Activated CD4-positive, alpha-beta T cell treated with anti-CD3 and anti-CD28 coated beads, Interleukin-2, Interleukin-4, amounts not matched to agents 100 ng/mL and 50 ng/mL, durations not matched to agents 16 hours and 8 hours (primary cell): ENCODE measurements at places on chromosomes 2 and 18.

GRCh38 chr2:64017811-64018700 is 1.2 kb downstream of the VPS54 start:
- DNase-seq, result peak; percentile 36

DNA sequence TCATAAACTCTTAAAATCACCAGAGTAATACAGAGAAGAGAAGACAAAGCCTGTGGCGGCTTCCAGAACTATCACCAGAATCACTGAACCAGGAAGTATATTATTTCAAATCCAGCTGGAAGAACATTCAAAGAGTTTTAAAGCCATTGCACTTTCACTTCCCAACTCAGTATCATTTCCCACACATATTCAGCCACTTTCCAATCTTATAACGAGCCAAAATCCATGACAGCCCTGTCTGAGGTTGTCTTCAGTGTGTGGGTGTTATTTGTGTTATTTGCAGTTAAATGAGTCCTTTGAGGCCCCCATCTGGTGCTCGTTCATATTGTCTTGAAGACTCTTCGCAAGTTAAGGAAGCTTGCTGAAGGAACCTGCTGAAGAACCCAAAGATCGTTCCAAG is 559.9 kb downstream of the TSN start:
- DNase-seq, result no peak

GRCh38 chr2:128727404-128727803 is 408.7 kb upstream of the HS6ST1 start:
- DNase-seq, result peak; percentile 22

DNA sequence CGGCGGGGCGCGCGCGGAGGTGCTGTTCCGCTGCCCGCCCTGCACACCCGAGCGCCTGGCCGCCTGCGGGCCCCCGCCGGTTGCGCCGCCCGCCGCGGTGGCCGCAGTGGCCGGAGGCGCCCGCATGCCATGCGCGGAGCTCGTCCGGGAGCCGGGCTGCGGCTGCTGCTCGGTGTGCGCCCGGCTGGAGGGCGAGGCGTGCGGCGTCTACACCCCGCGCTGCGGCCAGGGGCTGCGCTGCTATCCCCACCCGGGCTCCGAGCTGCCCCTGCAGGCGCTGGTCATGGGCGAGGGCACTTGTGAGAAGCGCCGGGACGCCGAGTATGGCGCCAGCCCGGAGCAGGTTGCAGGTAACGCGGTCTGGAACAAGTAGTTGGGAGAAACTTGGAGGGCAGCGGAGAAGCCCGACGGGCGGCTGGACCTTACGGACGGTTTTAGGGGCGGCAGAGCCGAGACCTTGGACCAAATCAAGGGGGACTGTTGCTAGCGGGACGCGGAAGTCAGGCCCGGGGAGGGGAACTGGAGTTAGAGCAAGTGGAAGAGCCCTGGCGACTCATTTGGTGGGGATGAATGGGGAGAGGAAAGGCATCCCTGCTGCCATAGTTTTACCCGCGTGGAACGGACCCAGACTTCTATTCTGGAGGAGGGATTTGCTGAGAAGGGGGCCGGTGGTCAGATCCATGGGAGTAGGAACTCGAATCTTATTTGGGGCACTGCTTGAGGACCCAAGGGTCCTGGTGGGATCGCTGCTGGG is 573 bp downstream of the IGFBP2 start:
- no peak for DNase-seq

DNA sequence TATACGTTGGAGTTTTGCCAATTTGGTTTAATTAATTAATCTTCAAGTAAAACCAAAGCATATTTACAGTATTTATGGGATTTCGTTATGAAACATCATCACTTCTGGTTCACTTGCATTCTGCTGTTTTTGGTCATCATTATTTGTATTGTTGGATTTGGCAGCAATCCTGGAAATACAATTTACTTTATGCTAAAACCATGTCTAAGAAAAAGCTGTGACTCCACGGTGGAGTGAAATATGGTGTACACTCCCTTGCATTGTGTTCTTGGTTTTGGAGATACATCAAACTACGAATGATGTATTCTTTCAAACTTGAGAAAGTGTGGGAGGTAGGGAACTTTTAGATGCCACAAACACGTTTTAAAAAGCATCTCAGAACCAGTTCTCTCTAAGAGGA is 106.4 kb downstream of the CTAGE1 start:
- no peak for DNase-seq

DNA sequence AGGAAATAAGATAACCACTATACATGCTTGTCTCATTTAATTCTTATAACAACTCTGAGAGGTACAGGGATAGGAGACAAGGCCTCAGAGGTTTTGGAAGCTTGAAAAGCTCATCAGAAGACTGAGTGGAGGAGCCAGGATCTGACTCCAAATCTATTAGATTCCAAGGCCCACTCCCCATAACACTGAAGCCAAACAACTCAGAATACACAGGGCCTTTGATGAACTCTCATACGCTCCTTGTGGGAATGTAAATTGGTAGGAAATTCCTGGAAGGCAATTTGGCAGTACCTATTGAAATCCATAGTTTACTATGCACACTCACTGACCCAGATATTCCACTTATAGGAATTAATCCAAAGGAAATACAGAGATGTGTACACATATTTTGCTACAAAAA is 27.9 kb downstream of the WIPF1 start:
- no peak for DNase-seq

DNA sequence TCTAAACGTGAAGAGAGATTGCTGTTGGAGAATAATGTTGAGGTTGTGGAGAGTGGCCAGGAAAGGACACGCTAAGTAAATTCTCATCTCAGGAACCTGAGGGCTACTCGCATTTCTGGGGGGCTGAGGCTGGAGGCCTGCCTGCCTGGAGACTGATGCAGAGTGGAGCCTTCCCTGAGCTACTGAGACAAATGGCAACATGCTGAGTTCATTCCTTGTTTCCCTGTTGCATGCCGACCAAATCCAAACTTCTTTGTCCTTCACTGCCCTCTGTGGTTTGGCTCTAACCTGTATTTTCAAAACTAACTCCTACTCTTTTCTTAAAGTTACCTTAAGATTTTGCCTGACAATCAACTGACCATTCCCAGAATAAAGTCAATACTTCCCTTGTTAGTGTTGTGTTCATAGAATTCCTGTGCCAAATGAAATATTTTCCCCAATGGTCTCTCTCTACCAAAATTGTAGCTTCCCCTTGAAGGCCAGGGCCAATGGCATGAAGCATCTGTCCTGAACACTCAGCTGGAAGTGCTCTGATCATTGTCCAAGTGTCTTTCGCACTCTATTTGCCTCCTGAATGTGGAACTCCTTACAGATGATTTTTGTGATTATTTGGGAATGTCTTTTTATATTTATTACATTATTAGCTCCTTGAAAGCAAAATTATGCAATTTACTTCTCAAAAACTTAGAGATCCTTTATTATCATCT is 1085.6 kb downstream of the SOCS6 start:
- DNase-seq, result no peak

GRCh38 chr2:102481931-102482330 is 8.9 kb downstream of the SLC9A4 start:
- DNase-seq, result no peak

DNA sequence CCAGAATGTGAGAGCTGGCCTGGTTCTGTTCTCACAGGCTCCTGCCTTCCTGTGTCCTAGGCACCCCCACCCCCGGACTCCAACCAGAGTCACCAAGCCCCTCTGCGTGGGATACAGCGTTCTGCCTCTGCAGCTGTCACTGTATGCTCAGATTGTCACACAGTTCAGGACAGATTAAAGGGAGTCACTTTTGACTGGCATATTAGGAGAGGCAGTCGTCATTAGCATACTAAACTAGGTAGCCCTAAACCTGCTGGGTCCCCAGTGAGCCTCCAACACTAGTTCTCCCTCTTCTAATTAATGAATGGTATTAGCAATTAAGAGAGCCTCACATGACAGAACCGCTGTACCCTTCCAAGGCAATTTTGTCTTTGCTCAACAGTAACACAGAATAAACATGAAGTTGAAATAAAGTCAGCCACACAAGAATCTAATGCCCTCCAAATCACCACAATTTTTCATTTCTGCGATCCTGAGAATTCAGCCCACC is 340.2 kb downstream of the CMPK2 start:
- no peak for DNase-seq

DNA sequence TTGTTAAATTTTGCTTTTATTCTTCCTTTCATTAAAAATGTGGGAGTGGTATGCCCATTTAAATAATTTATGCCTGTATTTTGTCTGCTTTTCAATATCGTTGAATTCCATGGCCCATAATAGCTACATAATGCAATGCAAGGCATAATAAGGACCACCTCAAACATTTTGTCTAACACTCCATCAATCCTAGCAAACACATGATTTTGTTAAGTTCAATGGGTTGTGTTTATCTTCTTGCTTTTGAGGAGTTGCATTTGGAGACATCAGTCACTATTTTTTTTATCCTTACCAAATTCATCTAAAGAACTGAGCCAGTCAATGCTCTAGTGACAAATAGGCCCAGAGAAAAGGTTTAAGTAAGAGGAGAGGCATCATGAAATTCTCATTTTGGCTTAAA is 145.5 kb downstream of the ZNF385B start:
- DNase-seq, result no peak

- no peak for DNase-seq
Measured at GRCh38 chr2:240407090-240407489, 28.4 kb upstream of the GPC1 start.

DNA sequence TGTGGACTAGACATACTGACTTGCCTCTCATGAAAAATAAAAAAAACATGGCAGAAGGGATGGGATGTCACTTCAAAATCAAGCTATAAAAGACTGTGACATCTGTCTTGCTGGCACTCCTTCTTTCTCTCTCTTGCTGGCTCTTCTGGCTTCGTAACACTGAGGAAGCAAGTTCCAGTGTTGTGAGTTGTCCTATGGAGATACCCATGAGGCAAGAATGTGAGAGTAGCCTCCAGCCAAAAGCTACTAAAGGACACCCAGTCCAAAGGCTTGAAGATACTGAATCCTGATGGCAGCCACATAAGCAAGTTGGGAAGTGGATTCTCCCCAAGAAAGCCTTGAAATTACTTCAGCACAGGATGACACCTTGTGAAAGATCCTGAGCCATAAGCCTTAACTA is 376.1 kb upstream of the TMEFF2 start:
- no peak for DNase-seq

GRCh38 chr2:86416146-86416545 is 25.0 kb upstream of the KDM3A start:
- DNase-seq, result no peak

DNA sequence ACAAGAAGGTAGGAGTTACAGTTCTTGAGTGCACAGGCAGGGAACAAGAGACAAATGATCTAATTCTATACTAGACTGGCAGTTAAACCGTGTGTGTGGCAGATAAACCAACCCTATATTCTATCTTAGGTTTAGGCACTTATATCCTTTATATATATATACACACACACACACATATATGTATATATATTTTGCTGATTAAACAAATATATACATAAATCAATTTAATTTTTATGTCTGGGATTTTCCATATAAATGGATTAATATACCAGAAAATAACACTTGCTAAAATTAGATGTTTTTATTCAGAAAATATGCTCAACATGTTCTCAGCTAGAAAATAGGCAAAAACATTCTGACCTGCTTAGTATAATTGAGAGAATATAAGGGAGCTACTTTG is 887.9 kb upstream of the KLHL29 start:
- no peak for DNase-seq

- no peak for DNase-seq
Measured at GRCh38 chr18:13548966-13549879, 177.1 kb downstream of the FAM210A start.

DNA sequence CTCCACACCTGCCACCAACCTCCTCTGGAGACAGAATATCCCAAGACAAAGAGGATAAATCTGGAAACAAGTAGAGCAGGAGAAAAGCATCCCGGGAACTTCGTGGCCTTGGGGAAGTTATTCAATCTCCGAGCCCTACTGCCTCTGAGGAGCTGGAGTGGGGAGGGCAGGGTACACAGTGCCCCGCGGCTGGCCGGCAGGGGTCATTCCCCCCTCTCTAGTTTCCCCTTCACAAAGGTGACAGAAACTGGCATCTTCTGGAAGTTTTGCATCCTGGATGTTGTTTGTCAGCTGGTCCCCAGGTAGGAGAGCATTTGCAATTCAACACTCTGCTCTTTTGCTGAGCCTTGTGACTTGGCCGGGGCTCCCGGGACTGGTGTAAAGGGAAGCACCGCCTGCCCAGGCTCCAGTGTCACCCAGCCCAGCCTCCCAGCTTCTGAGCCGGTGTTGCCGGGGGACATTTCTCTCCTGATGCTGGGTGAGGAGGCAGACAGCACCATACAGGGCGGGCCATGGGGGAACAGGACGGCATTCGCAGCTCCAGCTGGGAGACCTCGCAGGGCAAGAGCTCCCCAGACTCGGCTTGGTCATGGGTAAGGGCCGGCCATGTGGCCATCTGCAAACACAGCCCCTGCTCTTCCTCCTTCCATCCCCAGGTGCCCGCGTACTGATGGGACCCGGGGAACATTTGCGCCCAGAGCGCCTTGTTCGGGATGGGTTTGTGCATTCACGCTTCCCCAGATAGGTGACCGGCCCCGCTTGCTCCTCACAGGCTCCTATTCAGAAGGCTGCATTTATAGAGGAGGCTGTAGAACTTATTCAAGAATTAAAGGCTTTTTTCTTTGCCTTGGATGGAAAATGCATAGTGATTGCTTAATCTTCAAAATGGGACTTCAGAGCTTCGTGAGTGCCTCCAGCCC is 7.4 kb upstream of the NTSR2 start:
- DNase-seq, result no peak

- DNase-seq, result no peak
Measured at GRCh38 chr18:74334242-74334893, 18.7 kb downstream of the C18orf63 start.

DNA sequence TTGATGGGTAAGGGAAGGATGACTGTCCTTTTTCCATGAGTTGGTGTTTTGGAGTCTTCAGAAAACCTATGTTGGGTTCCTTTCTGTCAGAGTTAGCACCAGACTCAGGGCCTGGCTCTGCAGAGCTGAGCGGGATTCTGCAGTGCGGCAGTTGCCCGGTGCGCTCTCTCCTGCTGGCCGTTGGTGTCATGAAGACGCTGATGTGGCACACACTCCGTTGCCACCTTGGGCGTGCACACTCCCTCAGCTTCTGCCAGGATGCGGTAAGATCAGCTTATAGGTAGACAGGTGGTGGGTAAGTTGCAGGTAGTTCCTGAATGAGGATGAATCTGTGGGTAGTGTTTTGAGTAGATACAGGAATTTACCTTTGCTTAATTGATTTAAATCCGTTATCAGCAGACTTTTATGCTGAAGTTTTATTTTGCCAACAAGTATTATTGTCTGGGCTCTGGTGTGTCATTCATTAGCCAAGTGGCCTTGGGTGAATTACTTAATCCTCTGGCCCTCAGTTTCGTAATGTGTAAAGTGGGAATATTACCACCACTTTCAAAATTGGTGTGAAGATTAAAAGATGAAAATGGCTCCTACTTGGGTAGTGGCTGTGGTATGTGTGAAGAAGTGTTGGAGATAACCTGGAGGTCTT is 26.8 kb downstream of the DGKD start:
- no peak for DNase-seq

DNA sequence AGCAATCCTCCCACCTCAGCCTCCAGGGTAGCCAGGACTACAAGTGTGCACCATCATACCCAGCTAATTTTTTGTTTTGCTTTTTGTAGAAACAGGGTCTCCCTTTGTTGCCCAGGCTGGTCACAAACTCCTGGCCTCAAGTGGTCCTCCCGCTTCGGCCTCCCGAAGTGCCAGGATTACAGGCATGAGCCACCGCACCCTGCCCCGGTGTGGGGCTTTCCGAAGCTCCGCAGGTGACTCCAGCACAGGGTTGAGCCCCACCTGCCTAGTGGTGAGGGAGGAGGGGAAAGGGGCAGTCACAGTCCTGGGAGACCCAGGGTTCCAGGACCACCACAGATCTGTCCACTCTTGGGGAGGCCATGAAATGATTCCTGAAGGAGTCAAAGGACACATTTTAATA is 5.2 kb downstream of the PRLH start:
- DNase-seq, result no peak

- DNase-seq, result no peak
Measured at GRCh38 chr2:100278986-100279385, 43.3 kb downstream of the LONRF2 start.
